Stimulated activated CD4-positive, alpha-beta T cell treated with anti-CD3 and anti-CD28 coated beads, TNF-alpha, amount 100 ng/mL, for 1 hour (primary cell): ENCODE measurements at places on chromosomes 1 and 21.
A peak's percentile ranks its signal among the peaks of the same experiment; 100 is the strongest.

- DNase-seq: no peak
Measured at GRCh38 chr1:206902702-206903101, 5.5 kb downstream of the IL24 start.

- no peak for DNase-seq
Measured at GRCh38 chr1:247417831-247418230, 1.9 kb downstream of the NLRP3 start.

DNA sequence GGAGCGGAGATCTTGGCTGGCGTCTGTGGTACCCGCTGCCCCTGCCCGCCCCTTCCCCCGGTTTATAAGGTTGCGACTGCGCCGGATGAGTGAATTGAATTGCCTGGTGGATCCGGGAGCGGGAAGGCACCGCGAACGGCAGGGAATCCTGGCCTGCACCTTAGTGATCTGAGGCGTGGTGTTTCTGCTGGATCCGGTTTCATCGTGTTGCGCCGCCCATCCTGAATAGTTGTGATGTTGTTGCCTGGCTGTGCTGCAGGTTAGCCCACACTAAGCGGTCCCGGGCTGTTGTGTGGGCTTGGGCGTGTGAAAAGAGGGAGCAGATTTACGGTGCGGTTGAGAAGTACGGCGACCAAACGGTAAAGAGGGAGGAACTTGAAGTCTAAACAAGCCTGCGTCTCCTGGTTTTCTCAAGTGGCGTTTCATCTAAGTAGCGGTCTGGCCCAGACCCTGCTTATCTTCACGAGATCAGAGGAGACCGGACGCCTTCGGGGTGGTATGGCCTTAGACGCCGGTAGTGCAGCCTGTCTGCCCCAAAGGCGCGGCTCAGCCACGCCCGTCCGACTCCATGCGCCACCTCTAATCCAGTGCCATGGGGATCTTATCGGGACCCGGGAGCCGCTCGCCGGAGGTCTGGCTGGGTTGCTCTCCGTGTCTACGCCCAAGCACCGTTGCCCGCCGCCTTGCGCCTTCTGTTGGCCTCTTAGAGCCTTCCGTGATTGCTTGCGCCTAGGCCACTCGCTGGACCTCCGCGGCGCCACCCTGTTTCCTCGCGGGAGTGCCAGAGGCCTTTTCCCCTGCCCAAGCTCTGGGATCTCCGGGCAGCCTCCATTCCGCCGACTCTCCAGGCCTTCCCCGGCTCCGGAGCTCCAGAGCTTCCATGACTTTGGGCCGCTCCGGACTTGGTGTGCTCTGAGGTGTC is 87.5 kb upstream of the RHOU start:
- no peak for DNase-seq

- DNase-seq: no peak
Measured at GRCh38 chr1:17365293-17365692, 6.7 kb upstream of the PADI6 start.

- no peak for DNase-seq
Measured at GRCh38 chr1:162386292-162387225, 5.0 kb downstream of the C1orf226 start.

GRCh38 chr1:95380909-95381308 is 146.9 kb downstream of the RWDD3 start:
- no peak for DNase-seq

- DNase-seq: no peak
Measured at GRCh38 chr1:192474080-192474683, 101.4 kb upstream of the RGS1 start.

DNA sequence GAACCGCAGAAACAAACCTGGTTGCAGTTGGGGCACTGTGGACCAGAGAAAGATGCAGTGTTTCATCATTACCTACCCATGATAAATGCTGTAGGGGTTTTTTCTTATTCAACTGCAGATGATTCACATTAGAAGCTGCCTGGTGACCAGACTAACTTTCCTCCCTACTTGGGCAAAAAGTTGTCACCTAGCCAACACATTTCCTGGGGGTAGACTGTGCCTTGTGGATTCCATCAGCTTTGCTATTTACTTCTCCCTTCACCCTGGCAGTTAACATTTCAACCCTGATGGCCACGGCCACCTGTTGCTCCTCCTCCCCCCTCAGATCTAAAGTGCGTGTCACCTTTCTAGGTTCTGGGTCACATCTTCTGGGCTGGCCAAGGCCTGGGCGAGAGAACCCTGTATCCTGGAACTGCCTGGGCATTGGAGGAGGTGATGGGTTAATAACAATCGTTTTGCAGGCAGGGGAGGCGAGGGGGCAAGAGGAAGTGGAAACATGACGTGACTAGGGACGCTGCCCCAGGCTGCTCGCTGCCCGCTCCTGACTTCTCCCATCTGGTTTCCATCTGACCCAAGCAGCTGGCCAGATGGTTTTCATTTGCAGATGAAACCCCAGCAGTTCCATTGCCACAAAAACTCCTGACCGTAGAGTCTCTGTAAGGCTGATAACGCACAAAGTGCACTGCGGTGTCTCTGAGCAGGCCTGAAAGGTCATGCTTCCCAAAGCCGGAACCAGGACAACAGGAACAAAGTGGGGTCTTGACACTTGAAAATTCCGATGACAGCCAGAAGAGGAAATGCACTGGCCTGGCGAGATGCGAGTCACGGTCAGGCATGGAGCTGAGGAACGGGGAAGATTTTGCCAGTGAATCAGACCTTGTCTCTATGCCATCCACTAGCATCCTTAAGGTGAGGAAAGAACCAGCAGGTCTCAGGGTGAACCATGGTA is 36.6 kb downstream of the CAPZB start:
- DNase-seq: no peak

GRCh38 chr1:113394863-113395259 is 4.5 kb downstream of the MAGI3 start:
- no peak for DNase-seq

DNA sequence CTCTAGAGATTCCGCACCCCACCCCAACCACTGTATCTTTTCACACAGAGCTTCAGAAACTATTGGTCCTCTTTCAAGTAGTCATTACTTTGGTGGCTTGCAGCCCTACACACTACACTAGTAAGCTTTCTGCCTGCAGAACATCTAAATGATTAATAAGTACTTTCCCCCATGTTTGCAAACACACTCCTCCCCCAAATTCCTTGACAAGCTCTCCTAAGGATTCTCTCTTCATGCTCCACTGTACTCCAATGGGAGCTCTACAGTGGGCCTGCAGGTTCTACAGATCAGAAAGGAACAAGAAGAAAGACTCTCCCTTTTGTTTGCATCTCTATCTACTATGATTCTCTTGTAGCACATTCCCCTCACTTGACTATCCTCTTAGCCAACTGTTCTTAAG is 16.3 kb upstream of the NUF2 start:
- DNase-seq: no peak

GRCh38 chr1:218426343-218426657 is 81.2 kb downstream of the TGFB2 start:
- DNase-seq: no peak

DNA sequence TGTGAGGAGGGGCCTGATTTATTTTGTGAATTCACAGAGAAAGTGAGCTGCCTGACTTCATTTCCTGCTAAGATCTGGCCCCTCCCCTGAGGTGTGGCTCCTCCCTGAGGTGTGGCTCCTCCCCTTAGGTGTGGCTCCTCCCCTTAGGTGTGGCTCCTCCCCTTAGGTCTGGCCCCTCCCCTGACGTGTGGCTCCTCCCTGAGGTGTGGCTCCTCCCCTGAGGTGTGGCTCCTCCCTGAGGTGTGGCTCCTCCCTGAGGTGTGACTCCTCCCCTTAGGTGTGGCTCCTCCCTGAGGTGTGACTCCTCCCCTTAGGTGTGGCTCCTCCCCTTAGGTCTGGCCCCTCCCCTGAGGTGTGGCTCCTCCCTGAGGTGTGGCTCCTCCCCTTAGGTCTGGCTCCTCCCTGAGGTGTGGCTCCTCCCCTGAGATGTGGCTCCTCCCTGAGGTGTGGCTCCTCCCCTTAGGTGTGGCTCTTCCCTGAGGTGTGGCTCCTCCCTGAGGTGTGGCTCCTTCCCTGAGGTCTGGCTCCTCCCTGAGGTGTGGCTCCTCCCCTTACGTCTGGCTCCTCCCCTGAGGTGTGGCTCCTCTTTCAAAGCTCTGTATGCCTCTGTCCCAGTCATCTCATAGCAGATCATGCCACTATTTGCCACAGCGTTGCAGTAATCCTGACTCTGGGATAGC is 26.9 kb upstream of the LRRC3 start:
- peak; percentile 11 for DNase-seq

- no peak for DNase-seq
Measured at GRCh38 chr1:39047374-39048229, 21.5 kb downstream of the NDUFS5 start.

- DNase-seq: no peak
Measured at GRCh38 chr1:14681182-14681581, 82.7 kb downstream of the KAZN start.

DNA sequence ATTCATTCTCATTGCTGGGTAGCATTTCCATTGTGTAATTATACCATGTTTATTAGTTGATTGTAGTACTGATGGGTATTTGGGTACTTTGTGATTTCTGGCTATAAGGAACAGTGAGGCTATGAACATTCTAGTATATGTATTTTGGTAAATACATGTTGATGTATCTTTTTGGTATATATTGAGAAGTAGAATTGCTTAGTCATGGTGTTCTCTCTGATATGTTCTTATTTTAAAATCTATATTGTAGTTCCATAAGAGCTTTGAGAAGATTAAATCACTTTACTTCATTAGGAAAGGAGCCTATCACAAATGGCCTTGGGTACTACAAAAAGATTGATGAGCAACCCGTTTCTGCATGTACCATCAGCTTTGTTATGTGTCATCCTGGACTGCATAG is 13.4 kb downstream of the MIXL1 start:
- no peak for DNase-seq

DNA sequence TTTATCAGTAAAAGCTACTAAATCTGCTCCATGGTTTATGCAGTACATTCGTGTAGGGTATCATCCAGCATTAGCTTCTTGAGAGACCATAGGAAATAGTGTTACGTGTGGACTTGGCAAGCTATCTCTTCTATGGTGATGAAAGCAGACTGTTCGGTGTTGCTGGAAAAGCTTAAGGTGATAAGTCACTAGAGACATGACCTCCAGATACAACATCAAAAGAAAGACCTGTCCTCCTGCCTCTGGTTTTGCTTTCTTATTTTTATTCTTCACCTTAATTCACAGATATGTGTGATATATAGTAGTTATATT is 53.5 kb upstream of the S1PR1 start:
- DNase-seq: no peak

DNA sequence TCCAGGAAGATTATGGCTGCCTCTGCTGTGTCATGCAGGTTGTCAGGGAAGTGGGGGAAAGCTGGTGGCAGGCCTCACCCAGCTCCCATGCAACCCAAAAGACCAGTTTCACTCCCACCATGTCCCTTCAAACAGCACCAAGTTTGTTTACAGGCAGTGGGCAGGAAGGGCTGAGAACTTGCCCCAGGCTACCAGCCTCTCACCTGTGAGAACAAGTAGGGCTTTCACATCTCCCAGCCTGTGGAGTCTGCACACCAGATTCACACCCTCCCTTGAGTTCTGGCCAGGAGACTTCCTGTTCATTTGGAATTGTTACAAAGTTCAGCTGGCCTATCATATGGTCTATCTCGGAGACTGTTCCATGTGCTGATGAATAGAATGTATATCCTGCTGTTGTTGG is 27.8 kb downstream of the RPAP2 start:
- DNase-seq: no peak

DNA sequence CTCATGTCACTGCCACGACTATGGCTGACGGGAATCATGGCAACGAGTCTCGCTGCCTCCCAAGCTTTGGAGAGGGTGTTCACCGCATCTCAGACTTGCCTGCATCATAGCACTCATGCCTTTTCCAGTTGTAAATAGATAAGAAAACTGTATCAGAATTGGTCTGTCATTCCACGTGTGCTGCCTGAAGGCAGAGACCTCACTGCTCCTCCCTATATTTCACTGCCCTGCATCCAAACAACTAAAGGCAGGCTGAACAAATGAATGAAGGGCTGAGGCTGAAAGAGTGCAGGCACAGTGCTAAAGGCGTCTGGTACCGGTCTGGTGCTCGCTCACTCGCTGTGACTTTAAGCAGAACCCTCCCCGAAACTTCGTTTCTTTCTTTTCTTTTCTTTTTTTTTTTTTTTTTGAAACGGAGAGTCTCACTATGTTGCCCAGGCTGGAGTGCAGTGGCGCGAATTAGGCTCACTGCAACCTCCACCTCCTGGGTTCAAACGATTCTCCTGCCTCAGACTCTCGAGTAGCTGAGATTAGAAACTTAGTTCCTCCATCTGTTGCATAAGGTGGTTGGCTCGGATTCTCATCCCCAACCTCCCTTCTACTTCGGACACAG is 542 bp downstream of the EIF2B3 start:
- no peak for DNase-seq

- no peak for DNase-seq
Measured at GRCh38 chr1:212688341-212689047, 11.1 kb downstream of the BATF3 start.

DNA sequence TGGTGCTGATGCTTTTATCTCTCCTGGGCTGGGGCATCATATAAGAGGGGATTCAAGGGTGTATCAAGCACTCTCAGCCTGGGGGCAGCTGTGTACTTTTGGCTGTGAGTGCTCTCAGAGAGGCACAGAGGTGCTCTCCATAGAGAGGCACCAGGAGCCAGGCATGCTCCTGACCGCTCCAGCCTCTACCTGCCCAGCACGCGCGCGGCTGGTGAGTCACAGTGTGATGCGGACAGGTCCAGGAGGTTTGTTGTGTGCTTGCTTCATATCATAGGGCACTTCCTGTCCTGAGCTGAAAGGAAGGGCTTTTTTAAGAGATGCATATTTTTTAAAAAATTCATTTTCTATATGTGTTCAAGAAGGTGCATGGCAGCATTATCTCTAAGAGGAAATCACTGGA is 93.6 kb upstream of the BCAR3 start:
- no peak for DNase-seq

DNA sequence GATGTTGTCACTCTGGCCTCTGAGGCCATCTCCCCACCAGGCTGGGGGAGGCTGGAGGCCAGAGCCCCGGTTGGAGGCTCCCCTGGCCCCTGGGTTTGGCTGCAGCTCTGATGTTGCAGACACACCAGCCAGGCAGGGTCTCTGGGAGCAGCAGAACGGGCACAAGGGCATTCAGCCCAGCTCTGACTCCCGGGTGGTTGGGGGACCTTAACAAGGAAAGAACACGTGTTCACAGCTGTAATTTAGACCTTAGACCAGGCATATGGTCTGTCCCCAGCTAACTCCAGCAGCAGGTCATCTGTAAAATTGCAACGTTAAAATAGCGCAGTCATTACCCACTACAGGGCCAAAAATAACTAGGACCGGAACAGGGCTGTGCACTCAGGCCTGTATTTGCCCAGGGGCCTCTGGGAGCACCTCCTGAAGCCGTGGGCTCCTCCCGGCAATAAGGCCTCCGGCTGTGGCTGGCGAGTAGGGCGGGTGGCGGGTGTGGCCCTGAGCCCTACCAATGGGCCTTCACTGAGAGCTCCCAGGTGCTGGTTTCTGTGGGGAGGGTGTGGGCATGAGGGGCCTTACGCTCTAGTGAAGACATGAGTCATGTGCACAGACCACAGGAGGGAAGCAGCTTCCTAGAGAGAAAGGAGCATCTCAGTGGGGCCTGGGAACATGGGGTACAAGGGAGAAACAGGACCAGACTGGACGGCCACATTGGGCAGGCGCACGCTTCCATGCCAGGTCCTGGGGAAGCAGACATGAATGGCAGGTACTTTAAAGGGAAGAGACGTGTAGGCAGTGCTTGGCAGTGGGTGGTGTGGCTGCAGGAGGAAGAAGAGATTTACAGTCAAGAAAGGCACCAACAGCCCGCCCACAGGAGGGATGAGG is 6.1 kb downstream of the LDLRAP1 start:
- DNase-seq: no peak

- no peak for DNase-seq
Measured at GRCh38 chr1:38208716-38209632, 162.4 kb upstream of the POU3F1 start.

- DNase-seq: no peak
Measured at GRCh38 chr1:111802110-111802509, 46.4 kb downstream of the DDX20 start.
